A172 (cell line): ENCODE measurements at places on chromosomes 5 and 9. TPM values are rescaled to one million over a fixed set of nuclear protein-coding genes. Genes with fewer than 3 reads are reported as not detected.

Gene SLC23A1
- total RNA-seq = not detected in 2 replicates

Gene WNT8A
- not detected in 2 replicates for total RNA-seq

Gene CORO2A
- 12.4 and 12.5 TPM in 2 replicates for total RNA-seq

Gene CDH9
- total RNA-seq = 0.22 TPM in 1 of 2 replicates, not detected in the other

Gene HCN1
- not detected in 2 replicates for total RNA-seq

Gene PCDHGA9
- total RNA-seq = 2.8 and 3.4 TPM in 2 replicates

Gene TTC39B
- total RNA-seq = 2.8 and 3.7 TPM in 2 replicates

Gene LCN15
- total RNA-seq = not detected in 2 replicates
